ENCODE measurements at places on chromosomes 5 and 9. TPM values are rescaled to one million over a fixed set of nuclear protein-coding genes. Genes with fewer than 3 reads are reported as not detected.
A peak's percentile ranks its signal among the peaks of the same experiment; 100 is the strongest.

DNA sequence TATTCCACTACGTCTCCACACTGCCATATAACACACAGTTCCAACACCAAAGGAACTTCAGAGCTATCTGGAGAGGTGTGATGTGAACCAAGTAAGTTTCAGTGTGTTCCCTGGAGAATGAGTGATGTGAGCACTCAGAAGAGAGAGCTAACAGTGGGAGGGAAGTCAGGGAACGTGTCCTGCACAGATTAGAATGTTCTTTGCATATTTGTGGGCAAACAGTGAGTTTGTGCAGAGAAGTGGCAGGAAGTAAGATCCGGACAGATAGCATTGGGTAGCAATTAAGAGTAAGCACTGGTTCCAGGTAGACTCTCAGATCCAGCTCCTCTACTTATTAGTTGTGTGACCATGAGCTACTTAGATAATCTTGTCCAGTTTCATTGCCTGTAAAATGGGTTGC, 206.4 kb downstream of the PDZD2 start:
- H3K27ac ChIP-seq: no peak overlapping the region
- no peak overlapping the region for H3K4me3 ChIP-seq
- H3K36me3 ChIP-seq: no peaks in the 10 kb centered on the region
- no peaks in the 10 kb centered on the region for H3K27me3 ChIP-seq

Gene NDUFB6
- total RNA-seq: 39.0 TPM

Gene SAXO1
- 0.15 TPM for total RNA-seq

DNA sequence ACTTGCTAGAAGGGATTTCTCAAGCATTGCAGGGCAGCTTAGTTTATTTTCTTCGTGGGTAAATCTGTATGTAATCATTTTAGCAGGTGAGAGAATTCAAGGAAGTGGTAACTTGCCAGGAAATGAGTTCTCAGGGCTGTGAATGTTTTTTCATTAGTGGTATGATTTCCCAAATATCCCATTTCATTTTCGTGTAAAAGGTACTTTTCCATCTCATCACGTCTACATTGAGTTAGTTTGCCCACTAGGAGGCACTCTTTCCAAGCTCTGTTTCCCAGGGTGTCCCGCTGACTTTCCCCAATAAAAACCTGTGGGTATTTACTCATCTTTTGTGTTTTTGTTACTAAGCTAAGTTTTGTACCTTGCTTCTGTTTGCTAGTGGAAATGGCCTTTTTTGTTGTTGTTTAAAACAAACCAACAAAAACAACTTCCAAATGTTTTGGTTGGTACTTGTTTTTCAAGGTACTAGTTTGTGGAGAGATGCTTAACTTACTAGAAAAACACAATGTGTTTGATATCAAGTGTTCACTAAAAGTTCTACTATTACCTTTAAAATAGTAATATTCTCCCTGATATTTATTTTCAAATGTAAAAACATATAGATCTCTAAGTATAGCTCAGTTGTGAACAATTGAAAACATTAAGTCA, 373.6 kb downstream of the ADGRV1 start:
- H3K4me1 ChIP-seq: peaks cover 7% of the 10 kb centered on the region
- DNase-seq: no peak
- H3K27ac ChIP-seq: no peak overlapping the region
- H3K36me3 ChIP-seq: no peaks in the 10 kb centered on the region

- no peaks in the 10 kb centered on the region for H3K36me3 ChIP-seq
- no peak for DNase-seq
- no peaks in the 10 kb centered on the region for H3K27me3 ChIP-seq
These were observed 37.6 kb upstream of the STX17 start for GRCh38 chr9:99868845-99869244.

DNA sequence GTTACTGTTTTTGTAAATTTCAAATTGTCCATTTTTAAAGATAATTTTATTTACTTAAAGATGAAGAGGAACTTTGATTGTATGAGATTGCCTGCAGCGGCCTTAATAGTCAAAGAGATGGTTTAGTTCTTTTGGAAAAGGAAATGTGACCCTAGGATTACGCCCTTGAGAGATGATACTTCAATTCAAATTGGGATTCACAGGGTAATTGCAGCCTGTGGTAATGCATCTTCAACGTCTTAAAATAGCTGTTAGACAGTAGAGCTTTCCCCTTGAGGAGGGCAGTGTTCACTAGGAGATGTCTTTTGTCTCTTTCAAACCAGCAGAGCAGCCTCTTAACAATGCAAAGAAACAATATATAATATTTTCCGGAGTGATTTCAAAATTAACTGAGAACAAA, 127.1 kb downstream of the TAF11L14 start:
- no peaks in the 10 kb centered on the region for H3K4me1 ChIP-seq
- no peaks in the 10 kb centered on the region for H3K27me3 ChIP-seq
- DNase-seq: no peak
- no peaks in the 10 kb centered on the region for H3K36me3 ChIP-seq
- H3K4me3 ChIP-seq: no peak overlapping the region

Gene PCDHGA6
- total RNA-seq: 3.2 TPM

DNA sequence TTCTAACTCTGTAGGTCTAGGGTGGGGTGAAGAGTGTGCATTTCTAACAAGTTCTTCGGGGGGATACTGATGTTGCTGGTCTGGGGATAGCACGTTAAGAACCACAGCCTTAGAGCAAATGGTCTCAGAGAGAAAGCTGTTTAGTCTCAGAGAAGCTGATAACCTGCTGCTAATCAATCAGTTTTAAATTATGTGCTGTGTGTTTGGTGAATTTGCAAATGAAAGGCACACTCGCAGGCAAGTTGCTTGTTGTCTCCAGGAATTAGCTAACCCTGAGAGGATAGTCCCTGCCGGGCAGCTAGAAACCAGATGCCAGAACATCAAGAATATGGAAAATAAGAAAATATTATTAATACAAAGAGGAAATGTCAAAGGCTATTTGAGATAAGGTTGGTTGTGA, 79.2 kb downstream of the DMRT2 start:
- DNase-seq: no peak
- H3K27ac ChIP-seq: no peak overlapping the region
- H3K4me1 ChIP-seq: no peaks in the 10 kb centered on the region
- H3K4me3 ChIP-seq: no peak overlapping the region

DNA sequence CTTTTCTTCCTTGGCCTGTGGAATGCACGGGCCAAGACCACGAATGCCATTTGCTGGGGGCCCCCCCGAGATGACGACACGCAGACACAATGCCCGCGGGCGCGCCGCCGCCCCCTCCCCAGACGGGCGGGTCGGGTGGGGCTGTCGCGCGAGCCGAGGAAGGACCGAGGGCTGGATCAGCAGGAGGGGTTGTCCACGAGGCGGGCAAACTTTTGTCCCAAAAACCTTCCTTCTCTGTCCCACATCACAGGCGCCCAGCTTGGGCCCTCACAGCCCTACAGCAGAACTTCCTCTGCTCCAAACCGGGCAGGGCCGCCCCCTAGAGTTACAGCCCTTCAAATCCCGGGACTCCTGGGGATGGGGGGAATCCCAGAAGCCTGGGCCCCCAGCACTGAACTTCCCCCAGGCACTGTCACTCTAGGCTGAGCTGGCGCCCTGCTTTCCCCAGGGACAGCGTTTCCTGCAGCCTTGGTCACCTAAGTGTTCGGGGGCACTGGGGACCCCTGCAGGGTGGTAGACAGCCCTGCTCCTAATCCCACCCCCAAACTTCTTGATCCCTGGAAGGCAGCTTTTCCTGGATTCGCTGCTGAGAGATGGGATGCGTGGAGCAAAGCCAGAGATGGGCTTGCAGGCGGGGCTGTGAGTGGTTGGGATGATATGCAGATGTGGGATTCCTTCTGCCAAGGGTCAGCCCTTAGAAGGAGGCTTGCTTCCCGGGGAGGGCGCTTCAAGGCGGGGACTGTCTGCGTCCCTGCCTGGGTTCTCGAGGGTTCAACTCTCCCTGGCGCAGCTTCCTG, 980 bp downstream of the COL5A1 start:
- peak overlapping the region; percentile 56 for H3K4me3 ChIP-seq
- H3K27ac ChIP-seq: peak overlapping the region; percentile 80
- DNase-seq: no peak
- peaks cover 21% of the 10 kb centered on the region for H3K27me3 ChIP-seq
- H3K36me3 ChIP-seq: no peaks in the 10 kb centered on the region

Gene ALDH1A1
- 238 TPM for total RNA-seq

DNA sequence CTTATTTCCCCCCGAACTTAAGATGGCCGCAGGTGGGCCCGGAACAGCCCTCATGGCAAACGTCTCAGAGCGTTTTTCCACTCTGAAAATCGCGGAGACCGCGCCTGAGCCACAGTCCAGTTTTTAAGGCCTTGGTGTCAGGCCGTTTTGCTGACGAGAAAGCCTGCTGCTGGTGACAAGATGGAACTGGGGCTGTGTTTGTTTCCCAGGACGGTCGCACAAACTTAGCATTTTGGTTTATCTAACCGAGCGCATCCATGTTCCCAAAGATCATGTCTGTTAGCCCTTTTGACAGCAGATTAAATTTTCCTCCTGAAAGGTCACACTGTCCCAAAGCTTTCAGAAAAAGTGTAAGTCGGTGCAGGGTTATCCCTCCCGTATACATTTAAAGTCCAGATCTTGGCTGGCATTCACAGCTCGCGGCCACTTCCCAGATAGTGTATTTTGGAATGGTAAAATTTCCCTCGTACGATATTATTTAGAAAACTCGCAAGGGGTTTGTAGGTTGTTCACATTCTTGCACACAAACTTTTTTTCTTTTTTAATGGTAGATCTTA, 812 bp downstream of the SREK1 start:
- DNase-seq: no peak
- no peaks in the 10 kb centered on the region for H3K36me3 ChIP-seq
- no peaks in the 10 kb centered on the region for H3K27me3 ChIP-seq
- H3K4me3 ChIP-seq: peak overlapping the region; percentile 71

Gene CDH6
- 7.2 TPM for total RNA-seq

Gene RNF180
- 12.2 TPM for total RNA-seq

- peaks cover 12% of the 10 kb centered on the region for H3K4me1 ChIP-seq
- DNase-seq: peak; percentile 66
- no peaks in the 10 kb centered on the region for H3K36me3 ChIP-seq
- no peaks in the 10 kb centered on the region for H3K27me3 ChIP-seq
- no peak overlapping the region for H3K27ac ChIP-seq
These were observed 267.2 kb downstream of the RAB3C start for GRCh38 chr5:58849921-58850667.

GRCh38 chr5:78603636-78604175, 44.9 kb downstream of the LHFPL2 start:
- no peaks in the 10 kb centered on the region for H3K36me3 ChIP-seq
- no peak overlapping the region for H3K27ac ChIP-seq
- no peaks in the 10 kb centered on the region for H3K27me3 ChIP-seq
- no peak overlapping the region for H3K4me3 ChIP-seq

Gene PDE6A
- total RNA-seq: not detected

Gene GRIA1
- total RNA-seq: 10.3 TPM

Gene HMCN2
- 4.7 TPM for total RNA-seq

GRCh38 chr9:87327575-87328125, 170.0 kb upstream of the DAPK1 start:
- H3K4me1 ChIP-seq: no peaks in the 10 kb centered on the region
- H3K36me3 ChIP-seq: no peaks in the 10 kb centered on the region
- H3K27me3 ChIP-seq: peaks cover 12% of the 10 kb centered on the region
- no peak overlapping the region for H3K27ac ChIP-seq
- DNase-seq: no peak
- H3K4me3 ChIP-seq: no peak overlapping the region

GRCh38 chr5:59436364-59437148, 457.0 kb downstream of the PDE4D start:
- no peaks in the 10 kb centered on the region for H3K4me1 ChIP-seq
- H3K36me3 ChIP-seq: no peaks in the 10 kb centered on the region
- H3K27ac ChIP-seq: no peak overlapping the region

Gene TPM2
- 110 TPM for total RNA-seq

GRCh38 chr5:179135441-179136215, 75.5 kb downstream of the ZNF354C start:
- H3K27ac ChIP-seq: no peak overlapping the region
- H3K36me3 ChIP-seq: no peaks in the 10 kb centered on the region
- no peaks in the 10 kb centered on the region for H3K27me3 ChIP-seq
- peak; percentile 38 for DNase-seq

Gene CNOT6
- total RNA-seq: 32.4 TPM

DNA sequence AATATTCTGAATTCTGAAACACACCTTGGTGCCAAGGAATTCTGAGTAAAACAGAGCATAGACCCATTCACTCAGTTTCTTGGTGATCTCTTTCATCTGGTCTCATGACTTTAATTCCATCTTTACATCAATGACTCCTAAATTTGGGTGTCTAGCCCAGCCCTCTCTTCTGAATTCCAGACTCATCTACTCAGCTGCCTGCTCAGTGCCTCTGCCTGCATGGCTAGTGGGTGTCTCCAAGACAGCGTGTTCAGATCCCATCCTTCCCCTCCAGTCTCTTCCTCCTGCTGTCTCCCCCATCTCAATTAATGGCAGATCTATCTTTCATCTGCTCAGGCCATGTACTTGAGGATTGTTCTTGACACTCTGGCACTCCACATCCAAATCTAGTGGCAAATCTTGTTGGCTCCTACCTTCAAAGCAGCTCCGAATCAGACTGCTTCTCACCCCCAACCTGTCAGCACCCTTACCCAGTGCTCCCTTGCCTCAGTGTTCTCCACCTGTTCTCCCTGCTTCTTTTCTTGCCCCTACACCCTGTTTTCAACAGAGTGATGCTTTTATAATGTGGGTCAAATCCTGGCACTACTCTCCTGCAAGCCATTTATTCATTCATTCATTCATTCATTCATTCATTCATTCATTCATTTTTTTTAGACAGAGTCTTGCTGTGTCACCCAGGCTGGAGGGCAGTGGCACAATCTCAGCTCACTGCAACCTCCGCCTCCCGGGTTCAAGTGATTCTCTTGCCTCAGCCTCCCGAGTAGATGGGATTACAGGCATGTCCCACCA, 5.3 kb downstream of the CAVIN4 start:
- H3K27me3 ChIP-seq: no peaks in the 10 kb centered on the region
- no peak overlapping the region for H3K27ac ChIP-seq
- H3K36me3 ChIP-seq: no peaks in the 10 kb centered on the region

Gene FOXD4
- total RNA-seq: 0.32 TPM

DNA sequence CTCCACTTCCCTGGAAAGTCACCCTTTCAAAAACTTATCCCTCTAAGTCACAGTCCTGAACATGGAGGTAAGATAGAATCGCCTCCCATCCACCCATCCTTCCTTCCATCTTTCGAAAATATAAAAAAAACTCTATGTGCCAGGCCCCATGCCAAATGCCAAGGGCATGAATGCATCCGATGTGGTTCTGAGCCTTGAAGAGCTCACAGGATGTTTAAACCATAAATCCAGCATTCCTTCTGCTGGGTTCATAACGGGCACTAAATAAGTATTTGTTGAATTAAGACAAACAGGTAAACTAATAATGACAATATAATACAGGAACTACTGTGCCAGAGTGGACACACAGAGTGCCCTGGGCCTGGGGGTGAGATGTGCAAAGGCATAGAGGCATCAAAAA, 147.3 kb downstream of the TTLL11 start:
- H3K27me3 ChIP-seq: no peaks in the 10 kb centered on the region
- H3K36me3 ChIP-seq: no peaks in the 10 kb centered on the region
- no peak overlapping the region for H3K27ac ChIP-seq
- H3K4me1 ChIP-seq: no peaks in the 10 kb centered on the region

DNA sequence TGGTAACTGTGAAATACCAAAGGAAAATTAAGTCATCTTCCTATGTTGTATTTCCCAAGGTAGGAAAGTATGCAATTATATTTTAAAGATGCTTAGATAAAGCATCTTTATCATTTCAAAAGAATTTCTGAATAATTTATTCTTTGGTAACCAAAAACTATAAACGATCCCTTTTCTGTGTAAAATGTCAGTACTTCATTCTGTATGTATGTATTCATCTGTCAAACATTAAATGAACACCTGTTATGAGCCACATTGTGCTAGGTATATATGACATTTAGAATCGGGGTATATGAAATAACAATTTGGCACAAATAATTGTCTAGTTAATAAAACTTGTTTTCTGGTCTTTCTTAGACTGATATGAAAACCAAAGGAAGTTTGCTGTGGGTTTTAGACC, 89.4 kb upstream of the DHFR start:
- H3K4me3 ChIP-seq: no peak overlapping the region
- peaks cover 46% of the 10 kb centered on the region for H3K36me3 ChIP-seq
- no peaks in the 10 kb centered on the region for H3K27me3 ChIP-seq
- no peak overlapping the region for H3K27ac ChIP-seq
- DNase-seq: no peak

Data from lower lobe of right lung (tissue), 2 donors.